ENCODE measurements at places on chromosomes 11 and 22.

GRCh38 chr11:127080735-127081134 lies 80.2 kb upstream of the KIRREL3 start:
- no peak for DNase-seq

DNA sequence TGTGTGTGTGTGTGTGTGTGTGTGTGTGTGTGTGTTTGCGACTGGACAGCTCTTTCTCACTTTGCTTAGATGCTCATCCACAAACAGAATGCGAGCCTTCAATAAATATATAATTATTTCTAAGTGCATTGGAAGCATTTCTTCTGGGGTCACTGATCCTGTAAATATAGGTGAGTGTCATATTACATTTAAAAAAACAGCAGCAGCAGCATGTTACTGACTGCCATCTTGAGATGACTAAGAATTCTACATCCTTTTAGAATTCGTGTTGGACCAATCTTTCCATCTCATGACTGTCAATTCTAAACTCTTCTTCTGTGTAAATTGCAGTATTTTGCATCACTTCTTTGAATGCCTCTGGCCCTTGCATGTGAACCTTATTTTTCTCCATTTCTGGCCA lies 238.0 kb upstream of the DDI1 start:
- DNase-seq: peak; percentile 38

DNA sequence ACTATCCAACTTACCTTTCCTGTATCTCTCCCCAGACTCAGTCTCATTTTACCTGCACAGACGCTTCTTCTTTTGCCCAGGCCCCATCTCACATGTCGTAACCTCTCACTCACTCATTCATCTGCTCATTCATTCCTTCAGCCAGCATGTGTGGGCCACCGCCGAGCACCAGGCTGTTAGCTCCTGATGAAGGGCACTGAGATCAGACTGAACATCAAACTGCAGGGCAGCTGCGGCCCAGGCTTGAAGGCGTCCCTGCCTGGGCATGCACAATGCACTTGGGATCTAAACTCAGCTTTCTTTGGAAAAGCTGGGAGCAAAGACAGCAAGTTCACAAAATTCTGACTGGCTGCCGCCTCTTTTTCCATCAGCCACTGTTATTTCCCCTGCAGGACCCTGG lies 1456.3 kb downstream of the BRD1 start:
- DNase-seq: no peak

DNA sequence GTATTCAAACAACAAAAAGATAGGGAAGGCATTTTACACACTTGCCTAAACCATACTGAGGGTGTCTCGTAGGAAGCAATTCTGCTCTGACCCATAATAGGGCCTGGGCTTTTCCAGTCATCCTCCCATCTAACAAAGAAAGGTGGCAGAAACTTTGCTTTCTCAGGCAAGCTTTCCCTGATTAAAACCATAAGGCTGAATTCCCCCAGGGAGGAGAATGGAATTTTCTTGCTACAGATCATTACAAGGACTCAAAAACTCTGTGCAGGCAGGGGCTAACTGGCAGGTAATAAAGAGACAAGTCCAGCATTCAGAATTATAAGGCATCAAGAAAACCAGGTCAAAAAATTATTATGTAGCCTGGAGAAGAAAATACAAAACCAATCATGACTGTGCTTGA lies 90.4 kb downstream of the RBFOX2 start:
- peak; percentile 79 for DNase-seq

DNA sequence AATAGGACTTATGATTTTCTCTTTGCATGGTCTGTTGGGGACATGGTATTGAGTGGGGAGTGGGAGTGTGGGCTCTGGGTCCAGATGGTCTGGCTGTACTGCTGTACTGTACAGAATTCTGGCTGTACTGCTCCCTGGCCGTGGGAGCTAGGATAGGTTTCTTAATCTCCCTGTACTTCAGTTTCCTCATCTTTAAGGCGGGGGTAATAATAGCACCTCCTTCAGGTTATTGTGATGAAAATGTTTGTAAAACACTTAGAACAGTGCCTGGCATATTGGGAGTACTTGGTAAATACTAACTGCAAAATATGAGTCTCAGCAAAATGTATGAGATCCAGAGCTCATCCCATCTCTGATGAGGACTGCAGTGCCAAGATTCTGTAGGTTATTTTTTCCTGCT lies 198.6 kb downstream of the KIF18A start:
- DNase-seq: no peak

- no peak for DNase-seq
Measured at GRCh38 chr11:59754494-59754858, 700 bp upstream of the STX3 start.

DNA sequence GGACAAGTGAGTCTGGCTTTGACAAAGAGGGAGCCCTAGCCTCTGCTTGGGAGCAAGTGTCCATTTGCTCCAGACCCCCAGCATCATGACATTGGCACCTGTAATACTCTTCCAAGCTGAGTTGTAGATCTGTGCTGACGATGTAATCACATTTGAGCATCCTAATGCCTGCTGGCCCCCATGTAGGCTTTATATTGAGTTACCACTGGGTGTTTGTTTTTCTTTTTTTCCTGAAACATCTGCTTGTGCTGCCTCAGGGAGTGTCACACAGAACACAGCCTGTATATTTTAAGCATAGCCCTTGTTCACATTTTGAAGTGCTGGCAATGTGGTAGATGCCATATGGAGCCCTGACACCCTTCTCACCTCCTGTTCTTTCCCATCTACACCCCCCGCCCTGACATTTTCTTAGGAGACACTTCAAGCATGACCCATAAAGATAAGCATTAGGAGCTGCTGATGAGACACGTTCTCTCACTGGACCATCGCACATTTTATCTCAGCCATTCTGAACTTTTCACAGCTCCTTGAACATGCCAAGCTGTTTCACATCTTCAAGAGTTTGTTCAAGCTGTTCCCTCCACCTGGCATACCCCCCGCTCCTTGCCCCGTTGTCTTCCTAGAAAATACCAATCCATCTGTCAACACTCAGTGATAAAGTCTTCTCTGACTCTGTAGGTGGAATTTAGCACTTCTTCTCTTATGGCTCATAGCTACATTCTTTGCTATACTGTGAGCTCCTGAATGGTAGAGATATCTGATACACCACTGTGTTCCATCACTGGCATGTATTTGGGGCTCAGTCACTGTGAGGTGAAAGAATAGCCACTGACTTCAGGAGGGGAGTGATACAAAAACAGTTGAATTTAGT lies 128.7 kb downstream of the TRIM44 start:
- peak; percentile 40 for DNase-seq

DNA sequence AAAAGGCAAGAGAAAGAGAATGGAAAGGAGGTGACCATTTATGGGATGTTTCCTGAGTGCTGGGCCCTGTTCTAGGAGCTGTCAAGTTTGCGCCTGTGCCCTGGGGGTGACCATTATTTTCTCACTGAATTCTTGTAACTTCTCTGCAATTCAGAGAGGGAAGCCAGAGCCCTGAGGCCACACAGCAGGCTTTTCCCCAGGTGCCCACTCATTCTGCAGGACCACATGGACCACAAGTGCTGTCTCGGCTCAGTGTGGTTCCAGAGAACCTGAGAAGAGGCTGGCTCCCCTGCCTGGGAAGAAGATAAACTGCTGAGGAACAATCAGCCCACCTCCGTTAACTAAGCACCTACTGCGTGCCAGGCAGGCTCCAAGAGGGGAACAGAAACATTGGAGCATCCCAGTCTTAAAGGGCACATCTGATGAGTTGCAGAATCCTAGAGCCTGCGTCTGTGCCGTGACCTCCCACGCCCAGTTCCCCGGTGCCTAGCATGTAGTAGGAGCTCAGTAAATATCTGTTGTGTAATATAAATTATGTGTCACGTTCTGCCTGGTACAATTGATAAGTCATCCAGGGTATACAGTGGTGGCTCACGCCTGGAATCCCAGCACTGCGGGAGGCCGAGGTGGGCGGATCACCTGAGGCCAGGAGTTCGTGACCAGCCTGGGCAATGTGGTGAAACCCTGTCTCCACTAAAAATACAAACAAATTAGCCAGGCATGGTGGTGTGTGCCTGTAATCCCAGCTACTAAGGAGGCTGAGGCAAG lies 31.6 kb upstream of the CRYBB3 start:
- DNase-seq: no peak

DNA sequence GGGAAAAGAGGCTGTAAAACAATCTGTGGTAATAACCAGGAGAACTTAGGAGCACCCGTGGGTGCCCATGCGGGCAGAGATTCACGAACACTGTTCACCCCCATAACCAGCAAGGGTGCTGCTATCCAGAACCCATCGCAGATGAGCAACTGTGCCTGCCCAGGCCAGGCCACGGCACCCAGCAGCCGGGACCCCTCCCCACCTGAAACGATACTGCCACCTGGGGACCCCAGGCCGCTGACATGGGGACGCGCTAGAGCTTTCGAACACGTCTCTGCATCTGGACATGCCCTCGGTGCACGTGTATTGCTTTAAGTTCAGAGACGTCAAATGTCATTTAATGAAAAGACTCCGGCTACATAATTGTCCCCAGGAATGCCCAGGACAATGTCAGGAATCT lies 14.3 kb upstream of the MUC2 start:
- DNase-seq: no peak

DNA sequence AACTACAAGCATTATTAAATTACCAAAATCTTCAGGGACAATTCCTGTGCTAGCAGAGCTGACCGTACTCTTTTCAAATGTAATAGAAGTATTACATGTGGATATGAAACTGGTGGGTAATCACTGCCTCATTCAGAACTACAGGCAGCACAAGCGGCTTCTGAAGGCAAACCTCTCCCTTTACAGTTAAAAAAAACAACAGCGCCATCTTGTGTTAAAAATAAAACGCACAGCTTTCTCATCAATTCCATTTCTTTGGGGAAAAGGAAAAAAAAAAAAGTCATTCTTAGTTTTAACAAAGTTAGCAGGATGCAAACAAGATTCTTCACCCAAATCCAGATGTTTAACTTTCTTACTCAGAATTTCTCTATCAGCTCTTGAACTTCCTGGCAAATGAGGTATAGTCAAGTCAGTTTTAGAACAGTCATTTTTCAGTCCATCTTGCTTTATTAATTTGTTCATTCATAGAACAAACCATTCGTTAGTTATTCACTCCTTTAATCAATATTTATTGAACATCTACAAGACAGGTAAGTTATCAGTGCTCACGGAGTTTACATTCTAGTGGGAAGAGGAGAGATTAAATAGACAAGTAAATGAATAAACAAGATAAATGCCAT lies 331.8 kb upstream of the MPPED2 start:
- DNase-seq: peak; percentile 62

DNA sequence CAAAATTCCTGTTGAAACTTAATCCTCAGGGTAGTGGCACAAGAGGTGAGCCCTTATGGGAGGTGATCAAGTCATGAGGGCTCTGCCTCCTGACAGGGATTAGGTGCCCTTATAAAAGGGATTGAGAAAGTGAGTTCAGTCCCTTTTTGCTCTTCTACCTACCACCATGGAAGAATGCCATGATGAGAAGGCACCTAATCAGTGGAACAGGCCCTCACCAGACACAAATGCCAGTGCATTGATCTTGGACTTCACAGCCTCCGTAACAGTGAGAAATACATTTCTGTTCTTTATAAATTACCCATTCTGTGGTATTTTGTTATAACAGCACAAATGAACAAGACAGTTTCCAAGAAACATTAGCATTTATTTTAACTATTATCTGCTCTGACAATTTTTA lies 81.0 kb upstream of the MTMR2 start:
- no peak for DNase-seq

- DNase-seq: no peak
Measured at GRCh38 chr22:38067028-38067415, 9.8 kb downstream of the PICK1 start.

DNA sequence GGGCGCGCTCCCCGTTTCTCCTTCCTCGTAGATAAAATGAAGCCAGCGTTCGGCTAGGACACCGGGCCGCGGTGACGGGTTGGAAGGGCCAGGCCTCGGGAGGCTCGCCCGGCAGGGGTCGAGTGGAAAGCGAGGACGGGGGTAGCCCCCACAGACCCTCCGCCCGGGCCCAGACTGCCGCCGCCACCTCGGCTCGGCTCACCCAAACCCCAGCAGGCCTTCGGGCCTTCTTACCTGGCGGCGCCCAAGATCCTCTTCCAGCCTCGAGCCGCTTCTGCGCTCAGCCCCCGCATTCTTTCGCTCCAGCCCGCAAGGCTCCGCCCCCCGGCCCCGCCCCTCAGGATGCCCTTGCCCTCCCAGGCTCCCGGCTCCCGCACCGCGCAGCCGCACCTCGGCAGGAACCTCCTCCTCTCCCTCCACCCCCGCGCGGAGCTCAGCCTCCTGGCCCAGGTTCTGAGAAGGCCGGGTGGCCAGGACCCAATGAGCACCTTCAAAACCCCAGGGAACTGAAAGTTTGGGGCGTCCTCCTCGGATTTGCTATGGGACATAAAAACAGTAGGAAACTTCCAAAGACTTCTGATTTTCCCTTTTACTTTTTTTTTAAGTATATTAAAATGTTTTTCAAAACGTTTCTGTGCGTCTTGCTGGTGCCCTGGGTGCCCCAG lies at the start of gene CD59:
TSS of gene CD59 (minus strand) at position 276 of the 665 bp plus-strand sequence. CDS start 13,978 bp downstream, outside the sequence.
- DNase-seq: peak; percentile 89

Measured in fibroblast of skin of abdomen (primary cell).